ENCODE measurements at places on chromosomes 4 and X. TPM values are rescaled to one million over a fixed set of nuclear protein-coding genes. Genes with fewer than 3 reads are reported as not detected.

GRCh38 chr4:1759818-1760223 is 33.3 kb upstream of the FGFR3 start:
- DNase-seq: no peak
- H3K27ac ChIP-seq: no peak overlapping the region
- peaks cover 4% of the 10 kb centered on the region for H3K4me1 ChIP-seq
- no peak overlapping the region for H3K4me3 ChIP-seq
- H3K27me3 ChIP-seq: peaks cover 6% of the 10 kb centered on the region
- no peaks in the 10 kb centered on the region for H3K36me3 ChIP-seq

GRCh38 chr4:107392951-107393350 is 327.1 kb downstream of the PAPSS1 start:
- no peaks in the 10 kb centered on the region for H3K4me1 ChIP-seq
- H3K4me3 ChIP-seq: no peak overlapping the region
- H3K36me3 ChIP-seq: no peaks in the 10 kb centered on the region

DNA sequence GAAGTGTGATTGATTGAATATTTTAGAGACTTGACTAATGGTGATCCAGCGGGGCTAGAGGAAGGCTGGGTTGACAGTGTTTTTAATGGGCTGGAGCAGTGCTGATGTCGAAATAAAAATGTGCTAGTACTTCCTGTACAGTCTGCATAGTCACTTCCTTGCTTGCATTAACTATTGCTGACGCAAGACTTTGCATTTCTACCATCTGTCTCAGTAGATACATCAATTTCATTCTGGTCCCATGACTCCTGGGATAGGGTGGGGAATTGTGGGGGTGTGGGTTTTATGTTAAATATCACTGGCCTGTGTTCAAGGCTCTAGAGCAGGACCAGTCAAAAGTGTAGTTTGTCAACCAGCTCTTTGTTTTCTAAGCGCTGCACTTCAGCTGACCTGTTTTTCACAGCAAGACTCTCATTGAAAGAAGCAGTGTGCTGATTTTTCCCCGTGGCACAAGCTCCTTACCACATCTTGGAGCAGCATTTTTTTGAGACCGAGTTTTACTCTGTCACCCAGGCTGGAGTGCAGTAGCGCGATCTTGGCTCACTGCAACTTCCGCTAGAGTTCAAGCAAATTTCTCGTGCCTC is 35.2 kb upstream of the PHEX start:
- no peak for DNase-seq
- peaks cover 7% of the 10 kb centered on the region for H3K36me3 ChIP-seq
- H3K27me3 ChIP-seq: peaks cover 6% of the 10 kb centered on the region

DNA sequence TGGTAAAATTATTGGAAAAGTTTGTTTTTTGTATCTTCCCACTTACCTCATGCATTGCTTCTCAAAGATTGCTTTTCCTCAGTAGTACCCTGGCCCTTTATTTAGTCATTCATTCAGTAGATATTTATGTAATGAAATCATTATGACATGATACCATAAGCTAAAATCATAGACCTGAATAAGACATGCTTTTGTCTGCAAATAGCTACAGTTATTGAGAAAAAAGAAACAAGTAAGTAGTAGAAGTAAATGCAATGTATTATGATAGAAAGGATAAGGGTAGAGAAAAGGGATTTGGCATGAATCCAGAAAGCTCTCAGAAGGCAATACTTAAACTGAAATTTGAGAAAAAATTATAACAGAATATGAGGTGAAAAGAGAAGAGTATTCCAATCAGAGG is 352.5 kb downstream of the GPM6A start:
- no peak overlapping the region for H3K27ac ChIP-seq
- no peaks in the 10 kb centered on the region for H3K27me3 ChIP-seq
- no peak for DNase-seq
- no peaks in the 10 kb centered on the region for H3K36me3 ChIP-seq
- no peak overlapping the region for H3K4me3 ChIP-seq
- H3K4me1 ChIP-seq: no peaks in the 10 kb centered on the region

- peak overlapping the region; percentile 22 for H3K27ac ChIP-seq
- peaks cover 11% of the 10 kb centered on the region for H3K27me3 ChIP-seq
- no peaks in the 10 kb centered on the region for H3K4me1 ChIP-seq
- DNase-seq: no peak
These were observed 45.7 kb upstream of the PRSS12 start for GRCh38 chr4:118398226-118399090.

- no peaks in the 10 kb centered on the region for H3K27me3 ChIP-seq
- DNase-seq: no peak
- H3K36me3 ChIP-seq: peaks cover 1% of the 10 kb centered on the region
These were observed 26.9 kb downstream of the AFF1 start for GRCh38 chr4:86961605-86962295.

DNA sequence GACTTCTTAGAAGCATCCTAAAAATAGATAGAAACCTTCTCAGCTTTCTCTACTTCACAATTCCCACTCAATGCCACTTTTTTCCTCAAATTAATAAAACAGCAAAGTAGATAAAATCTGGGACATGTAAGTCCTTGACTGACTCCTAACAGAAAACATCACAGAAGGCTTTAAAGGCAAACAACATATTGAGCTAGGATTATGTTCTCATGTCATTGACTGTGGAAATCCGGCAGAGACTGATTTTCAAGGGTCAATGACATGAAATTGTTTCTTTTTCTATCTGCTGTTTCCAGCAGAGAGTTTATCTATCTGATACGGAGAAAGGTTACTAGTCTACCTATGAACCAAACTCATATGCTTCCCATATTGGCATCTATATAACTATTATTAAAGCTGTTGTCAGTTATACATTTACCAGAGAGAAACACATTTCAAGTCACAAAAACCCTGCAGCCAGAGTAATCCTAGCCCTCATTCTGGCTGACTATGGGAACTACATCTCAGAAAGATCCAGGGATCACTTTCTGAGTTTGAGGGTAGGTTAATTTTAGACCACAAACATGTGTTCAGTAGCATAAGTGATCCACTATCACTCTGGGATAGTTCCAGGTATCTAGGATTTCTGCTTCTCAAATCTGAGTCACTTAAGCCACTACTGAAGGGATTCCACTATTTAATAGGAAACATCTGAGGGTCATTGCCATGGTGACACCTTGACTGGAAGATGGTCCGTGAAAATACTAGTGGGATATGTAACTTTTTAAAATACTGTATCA is 147.6 kb downstream of the PPP3CA start:
- H3K27ac ChIP-seq: no peak overlapping the region
- no peaks in the 10 kb centered on the region for H3K27me3 ChIP-seq
- H3K4me3 ChIP-seq: no peak overlapping the region
- DNase-seq: no peak
- H3K36me3 ChIP-seq: no peaks in the 10 kb centered on the region

GRCh38 chr4:37793562-37793961 is 32.9 kb upstream of the PGM2 start:
- H3K27ac ChIP-seq: no peak overlapping the region
- no peaks in the 10 kb centered on the region for H3K27me3 ChIP-seq
- H3K36me3 ChIP-seq: peaks cover 11% of the 10 kb centered on the region
- peak; percentile 18 for DNase-seq

DNA sequence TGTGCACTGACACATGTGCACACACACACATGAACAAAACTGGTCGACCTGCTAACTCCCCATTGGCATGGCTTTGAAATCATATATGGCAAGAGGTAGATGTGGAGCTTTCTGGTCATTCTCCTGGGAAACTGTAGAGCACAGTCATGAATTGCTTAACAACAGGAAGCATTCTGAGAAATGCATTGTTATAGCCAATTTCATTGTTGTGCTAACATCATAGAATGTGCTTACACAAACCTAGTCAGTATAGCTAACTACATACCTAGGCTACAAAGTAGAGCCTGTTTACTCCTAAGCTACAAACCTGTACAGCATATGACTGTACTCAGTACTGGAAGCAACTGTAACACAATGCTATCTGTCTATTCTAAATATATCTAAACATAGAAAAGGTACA is 134.2 kb upstream of the SH3RF1 start:
- H3K36me3 ChIP-seq: no peaks in the 10 kb centered on the region
- no peak overlapping the region for H3K27ac ChIP-seq
- no peaks in the 10 kb centered on the region for H3K27me3 ChIP-seq
- H3K4me1 ChIP-seq: no peaks in the 10 kb centered on the region

DNA sequence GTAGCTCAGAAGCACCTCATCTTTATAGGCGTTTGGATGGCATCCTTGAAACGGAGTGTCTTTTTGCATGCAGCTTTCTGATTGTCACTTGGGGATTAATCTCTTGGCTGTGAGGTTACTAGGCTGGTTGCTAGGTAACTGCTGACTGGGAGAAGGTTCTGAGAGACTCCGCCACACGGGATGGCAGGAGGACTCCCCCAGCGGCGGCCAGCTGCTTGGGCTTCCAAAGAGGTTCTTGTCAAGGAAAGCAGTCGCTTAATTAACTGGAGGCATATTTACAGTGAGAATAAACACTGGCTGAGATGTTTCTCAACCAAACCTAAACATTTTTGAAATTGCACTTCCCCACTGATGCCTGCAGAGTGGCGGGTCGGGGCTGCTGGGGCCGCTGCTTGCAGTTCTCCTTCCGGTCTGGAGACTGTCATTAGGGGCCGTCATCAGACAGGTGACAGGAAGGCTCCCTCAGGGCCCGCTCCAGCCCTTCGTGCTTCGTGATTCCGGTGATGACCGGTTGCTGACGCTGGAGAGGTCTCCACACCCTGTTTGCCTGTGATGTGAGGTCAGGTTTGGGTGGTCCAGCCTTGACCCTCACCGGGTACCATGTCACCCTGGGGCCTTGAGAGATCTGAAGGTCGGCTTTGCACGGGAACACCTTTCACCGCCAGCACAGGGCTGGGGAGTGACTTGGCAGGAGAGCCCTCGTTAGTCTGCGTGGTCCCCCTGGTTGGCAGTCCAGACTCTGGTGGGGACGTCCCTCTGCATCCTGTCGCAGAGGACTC is 9.1 kb downstream of the NSG1 start:
- no peaks in the 10 kb centered on the region for H3K36me3 ChIP-seq
- no peaks in the 10 kb centered on the region for H3K27me3 ChIP-seq
- no peak overlapping the region for H3K27ac ChIP-seq
- no peaks in the 10 kb centered on the region for H3K4me1 ChIP-seq
- no peak for DNase-seq

DNA sequence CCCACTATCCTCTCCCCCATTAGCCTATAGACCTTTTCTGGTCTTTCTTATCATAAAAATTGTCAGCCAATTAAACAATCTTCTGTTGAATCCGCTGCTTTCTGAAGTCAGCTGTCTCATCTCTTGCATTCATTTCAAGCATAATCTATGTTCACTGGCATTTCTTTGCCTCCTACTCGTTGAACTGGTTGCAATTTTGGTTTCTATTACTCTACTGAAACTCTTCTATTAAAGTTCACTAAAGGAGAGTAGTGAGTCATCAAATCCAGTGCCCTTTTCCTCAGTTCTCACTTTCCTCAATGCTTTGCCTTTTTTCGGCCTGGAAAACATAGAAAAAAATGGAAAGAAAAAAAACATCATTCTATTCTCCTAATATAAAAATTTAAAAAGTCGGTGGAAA is 23.9 kb upstream of the CXCL13 start:
- DNase-seq: no peak
- peaks cover 5% of the 10 kb centered on the region for H3K36me3 ChIP-seq
- H3K4me3 ChIP-seq: peak overlapping the region; percentile 85
- peaks cover 69% of the 10 kb centered on the region for H3K4me1 ChIP-seq
- H3K27me3 ChIP-seq: peaks cover 33% of the 10 kb centered on the region
- H3K27ac ChIP-seq: peak overlapping the region; percentile 68

DNA sequence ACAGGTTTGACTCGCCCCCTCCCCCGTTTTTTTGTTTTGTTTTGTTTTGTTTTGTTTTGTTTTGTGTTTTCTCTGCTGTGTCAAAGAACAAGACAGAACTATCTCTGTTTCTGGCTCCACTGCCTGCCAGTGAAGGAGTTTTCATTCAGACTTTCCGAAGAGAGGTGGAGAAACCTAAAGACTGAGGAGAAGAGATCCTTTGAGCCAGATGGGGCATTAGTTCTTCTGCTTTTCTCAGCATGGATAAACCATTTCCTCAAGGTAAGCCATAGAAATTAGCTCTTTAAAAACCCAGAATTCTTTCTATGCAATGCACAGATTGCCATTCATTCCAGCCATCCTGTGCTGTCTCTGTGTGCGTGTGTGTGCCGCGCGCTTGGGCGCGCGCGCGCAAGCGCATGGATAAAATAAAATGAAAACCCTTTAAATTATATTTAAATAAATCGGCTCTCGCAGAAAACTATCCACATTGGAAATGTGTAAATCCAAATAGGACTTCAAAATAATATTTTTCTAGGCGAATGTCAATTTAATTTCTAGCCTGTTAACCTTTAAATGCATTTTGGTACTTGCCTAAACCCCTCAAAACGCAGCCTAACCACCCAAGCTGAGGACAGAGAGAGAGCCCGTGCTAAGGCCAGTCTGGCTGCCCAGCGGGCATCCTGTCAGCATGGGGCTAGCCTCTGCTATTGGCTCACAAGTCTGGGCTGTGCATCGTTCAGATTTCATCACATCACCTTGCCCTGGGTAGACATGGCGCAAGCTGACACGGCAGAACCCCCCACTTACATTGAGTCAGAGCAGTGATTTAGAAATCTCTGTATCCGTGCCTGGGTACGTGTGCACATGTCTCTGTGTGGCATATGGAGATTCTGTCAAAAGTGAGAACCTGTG is 113.0 kb upstream of the VAMP7 start:
- H3K27ac ChIP-seq: no peak overlapping the region
- H3K4me3 ChIP-seq: peak overlapping the region; percentile 96
- DNase-seq: no peak
- H3K36me3 ChIP-seq: peaks cover 3% of the 10 kb centered on the region

DNA sequence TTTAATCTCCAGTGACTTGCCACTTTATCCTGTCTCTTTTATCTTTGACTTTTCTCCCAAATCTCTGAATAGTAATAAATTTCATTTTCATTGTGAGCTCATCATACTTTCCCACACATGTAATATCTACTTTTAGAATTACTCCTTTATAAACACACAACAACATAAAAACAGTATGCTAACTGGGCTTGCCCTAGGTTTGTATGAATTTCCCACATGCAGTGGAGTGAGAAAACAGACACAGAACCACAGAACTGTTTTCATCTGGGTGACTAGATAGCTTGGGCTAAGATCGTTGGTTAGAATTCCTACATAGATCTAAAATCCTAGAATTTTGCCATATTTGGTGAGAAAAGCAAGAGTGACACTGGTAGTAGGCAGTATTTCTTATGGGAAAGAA is 409.5 kb downstream of the SPRY1 start:
- H3K36me3 ChIP-seq: no peaks in the 10 kb centered on the region
- peaks cover 9% of the 10 kb centered on the region for H3K27me3 ChIP-seq
- H3K27ac ChIP-seq: no peak overlapping the region
- H3K4me3 ChIP-seq: no peak overlapping the region

GRCh38 chrX:55029291-55029690 is 1.5 kb downstream of the ALAS2 start:
- H3K4me3 ChIP-seq: no peak overlapping the region
- no peaks in the 10 kb centered on the region for H3K4me1 ChIP-seq
- no peak overlapping the region for H3K27ac ChIP-seq
- H3K27me3 ChIP-seq: peaks cover 19% of the 10 kb centered on the region
- no peaks in the 10 kb centered on the region for H3K36me3 ChIP-seq

- H3K36me3 ChIP-seq: no peaks in the 10 kb centered on the region
- DNase-seq: no peak
- peaks cover 15% of the 10 kb centered on the region for H3K4me1 ChIP-seq
These were observed 10.5 kb downstream of the TBC1D19 start for GRCh38 chr4:26594371-26594770.

- H3K4me3 ChIP-seq: no peak overlapping the region
- no peak overlapping the region for H3K27ac ChIP-seq
- H3K36me3 ChIP-seq: no peaks in the 10 kb centered on the region
- no peak for DNase-seq
These were observed 49.3 kb upstream of the HMX1 start for GRCh38 chr4:8920969-8921368.

GRCh38 chr4:70691661-70692060 is 3.3 kb downstream of the UTP3 start:
- DNase-seq: no peak
- H3K4me1 ChIP-seq: peaks cover 43% of the 10 kb centered on the region
- H3K4me3 ChIP-seq: peak overlapping the region; percentile 54

SLITRK2 gene
- not detected for total RNA-seq

DRP2 gene
- 1.2 TPM for total RNA-seq

FRYL gene
- total RNA-seq: 71.7 TPM

PHKA1 gene
- total RNA-seq: 7.5 TPM

ASMT gene
- 0.21 TPM for total RNA-seq

UGT2A3 gene
- not detected for total RNA-seq

Measured in activated T-cell treated with anti-CD3 and anti-CD28 coated beads, Interleukin-2, amount 50 U/mL, for 72 hours (primary cell).